ENCODE measurements at places on chromosomes 7 and 10.

GRCh38 chr10:62047960-62048383 is 146.5 kb downstream of the ARID5B start:
- peak; percentile 67 for DNase-seq

- DNase-seq: no peak
Measured at GRCh38 chr7:2803342-2803692, 40.8 kb downstream of the GNA12 start.

DNA sequence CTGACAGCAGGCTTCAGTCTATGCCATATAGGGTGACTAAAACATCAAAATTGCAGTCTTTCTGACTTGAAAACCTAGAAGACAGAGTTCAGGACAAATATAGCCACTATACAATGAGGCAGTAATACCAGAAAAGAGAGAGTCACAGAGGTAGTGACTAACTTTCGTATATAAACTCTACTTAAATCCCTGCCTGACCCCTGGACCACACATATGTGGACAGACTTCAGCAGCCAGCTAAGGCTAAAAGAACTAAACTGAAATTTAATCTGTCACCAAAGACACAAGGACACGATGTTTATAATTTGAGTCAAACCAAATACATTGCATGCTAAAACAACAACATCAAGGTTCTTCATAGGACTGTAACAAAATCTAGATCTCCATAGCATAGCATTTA is 64.6 kb upstream of the MACROH2A2 start:
- no peak for DNase-seq

DNA sequence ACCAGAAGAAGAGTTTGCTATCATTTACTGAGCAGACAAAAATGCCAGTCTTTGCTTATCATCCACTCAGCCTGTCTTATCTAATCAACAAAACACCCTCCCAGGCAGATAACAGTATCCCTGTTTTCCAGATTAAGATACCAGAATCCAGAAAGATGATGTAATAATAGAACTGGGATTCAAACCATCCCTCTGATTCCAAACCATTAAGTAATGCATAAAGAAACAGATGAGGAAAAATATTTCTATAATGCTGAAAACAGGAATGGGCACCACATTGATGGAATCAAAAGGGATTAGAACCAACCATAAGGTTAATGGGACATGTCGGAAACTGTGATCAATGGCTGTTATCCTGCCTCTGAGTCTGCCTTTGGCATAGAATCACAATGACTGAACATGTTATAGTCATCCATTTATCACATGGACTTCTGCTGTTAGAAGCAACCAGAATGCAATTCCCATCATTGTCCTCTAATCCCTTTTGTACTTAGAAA is 92.1 kb upstream of the RSU1 start:
- DNase-seq: no peak

GRCh38 chr10:93509816-93510215 is 13.4 kb downstream of the CEP55 start:
- no peak for DNase-seq

DNA sequence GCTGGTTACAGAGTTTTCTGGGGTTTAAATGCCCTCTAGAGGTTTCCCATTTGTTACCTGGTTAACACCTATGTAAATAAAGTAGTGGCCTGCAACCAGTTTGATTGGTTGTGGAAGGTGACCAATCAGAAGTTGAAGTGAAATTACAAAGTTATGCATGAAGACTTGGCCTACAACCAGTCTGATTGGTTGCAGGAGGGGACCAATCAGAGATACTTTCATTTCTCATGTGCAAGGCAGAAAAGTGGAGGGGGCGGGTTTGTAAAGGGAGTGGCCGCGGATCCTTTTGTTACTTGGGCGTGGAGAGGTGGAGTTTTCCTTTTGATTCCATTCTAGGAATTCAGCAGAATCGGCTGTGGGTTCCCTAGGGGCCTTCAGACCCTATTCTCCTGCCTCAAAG is 80.8 kb downstream of the SEC23IP start:
- peak; percentile 58 for DNase-seq

- DNase-seq: no peak
Measured at GRCh38 chr7:29335188-29336083, 140.9 kb downstream of the CHN2 start.

- DNase-seq: peak; percentile 20
Measured at GRCh38 chr7:43113622-43114457, 1.4 kb downstream of the HECW1 start.

DNA sequence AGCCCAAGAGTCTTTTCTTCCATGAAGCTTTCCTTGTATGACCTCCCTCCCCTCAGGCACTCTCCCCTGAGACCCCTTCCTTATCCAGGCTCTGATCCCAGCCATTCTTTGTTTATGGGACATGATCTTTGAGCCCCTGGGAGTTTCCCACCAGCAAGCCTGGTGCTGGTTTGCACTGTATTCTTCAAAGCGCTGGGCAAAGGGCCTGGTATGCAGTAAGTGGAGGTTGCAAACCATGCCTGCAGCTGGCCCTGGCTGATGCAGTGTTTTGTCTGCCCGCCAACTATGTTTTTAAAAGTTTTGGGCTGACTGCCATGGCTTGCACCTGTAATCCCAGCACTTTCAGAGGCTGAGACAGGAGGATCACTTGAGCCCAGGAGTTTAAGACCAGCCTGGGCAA is 6.8 kb upstream of the NODAL start:
- DNase-seq: no peak

GRCh38 chr7:16067711-16068110 is 353.6 kb downstream of the CRPPA start:
- DNase-seq: peak; percentile 21

- DNase-seq: peak; percentile 44
Measured at GRCh38 chr10:24762966-24763623, 39.4 kb upstream of the ARHGAP21 start.

DNA sequence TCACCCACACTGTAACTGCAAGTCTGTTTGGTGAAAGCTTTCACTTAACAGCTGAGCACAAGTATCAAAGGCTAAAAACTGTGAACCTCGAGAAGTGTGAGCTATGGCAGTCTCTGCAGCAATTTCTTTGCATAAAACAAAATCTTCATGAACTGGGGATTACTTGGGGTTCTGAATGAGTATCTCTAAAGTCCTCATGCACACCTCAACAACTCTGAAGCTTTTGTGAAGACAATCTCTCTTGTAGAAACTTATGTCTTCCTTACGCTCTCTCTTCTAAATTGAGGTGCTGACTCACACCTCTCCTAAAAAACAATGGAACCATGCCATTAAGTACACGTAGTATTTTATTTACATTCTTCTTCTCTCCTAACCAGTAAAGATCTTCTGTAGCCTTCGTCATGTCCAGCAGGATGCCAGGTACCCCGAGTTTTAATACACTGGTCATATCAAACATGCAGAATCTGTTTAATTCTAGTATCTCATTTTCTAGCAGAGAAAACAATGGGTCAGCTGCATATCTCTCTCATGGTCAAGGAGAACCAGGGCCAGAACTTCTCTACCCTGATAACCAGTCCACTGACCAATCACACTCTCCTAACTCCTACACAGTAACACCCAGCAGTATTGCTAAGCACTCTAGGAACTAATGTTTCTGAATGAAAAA is 76.9 kb downstream of the UBE2H start:
- peak; percentile 79 for DNase-seq

- DNase-seq: no peak
Measured at GRCh38 chr10:689121-689451, 382 bp downstream of the DIP2C start.

DNA sequence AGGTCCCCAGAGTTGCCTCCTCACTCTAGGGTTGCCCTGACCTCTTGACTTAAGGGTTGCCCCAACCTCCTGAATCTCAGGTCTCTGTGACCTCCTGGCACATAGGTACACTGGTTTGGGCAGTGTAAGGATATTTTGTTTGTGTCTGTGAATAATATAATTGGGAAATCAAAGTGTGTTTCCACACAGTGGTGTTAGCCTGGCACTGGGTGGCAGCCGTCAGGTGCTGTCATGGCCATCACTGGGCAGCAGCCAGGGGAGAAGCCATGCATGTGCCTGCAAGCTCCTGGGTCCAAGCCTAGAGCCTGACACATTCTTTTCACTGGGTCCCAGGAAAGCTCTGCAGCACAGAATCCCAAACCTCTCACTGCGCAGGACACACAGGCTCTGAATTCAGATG is 3.6 kb upstream of the CCDC201 start:
- DNase-seq: no peak

DNA sequence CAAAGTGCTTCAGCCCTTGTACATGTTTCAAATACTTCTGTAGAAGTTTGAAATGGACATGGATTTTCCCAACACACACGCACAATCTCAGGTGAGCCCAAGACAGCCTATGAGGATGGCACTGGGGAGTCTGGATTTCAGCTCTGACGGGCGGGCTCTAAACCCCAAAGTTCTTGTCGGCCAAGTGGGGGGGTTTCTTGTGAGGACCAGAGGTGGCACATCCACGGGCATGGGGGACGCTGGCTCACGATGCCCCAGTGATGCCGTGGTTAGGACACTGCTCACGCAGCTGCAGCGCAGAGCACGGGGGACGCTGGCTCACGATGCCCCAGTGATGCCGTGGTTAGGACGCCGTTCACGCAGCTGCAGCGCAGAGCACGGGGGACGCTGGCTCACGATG is 280.1 kb downstream of the DNAJB6 start:
- DNase-seq: no peak

GRCh38 chr10:127044186-127044585 is 139.0 kb downstream of the DOCK1 start:
- no peak for DNase-seq

DNA sequence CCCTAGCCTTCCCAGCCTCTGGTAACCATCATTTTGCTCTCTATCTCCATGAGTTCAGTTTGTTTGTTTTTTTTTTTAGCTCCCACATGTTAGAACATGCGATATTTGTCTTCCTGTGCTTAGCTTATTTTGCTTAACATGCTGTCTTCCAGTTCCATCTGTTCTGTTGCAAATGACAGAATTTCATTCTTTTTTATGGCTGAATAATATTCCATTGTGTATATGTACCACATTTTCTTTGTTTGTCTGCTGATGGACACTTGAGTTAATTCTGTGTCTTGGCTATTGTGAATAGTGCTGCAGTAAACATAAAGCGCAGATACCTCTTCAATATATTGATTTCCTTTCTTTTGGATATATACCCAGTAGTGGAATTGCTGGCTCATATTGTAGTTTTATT is 21.0 kb downstream of the DLD start:
- no peak for DNase-seq

- no peak for DNase-seq
Measured at GRCh38 chr7:8189625-8190024, 72.3 kb downstream of the ICA1 start.

DNA sequence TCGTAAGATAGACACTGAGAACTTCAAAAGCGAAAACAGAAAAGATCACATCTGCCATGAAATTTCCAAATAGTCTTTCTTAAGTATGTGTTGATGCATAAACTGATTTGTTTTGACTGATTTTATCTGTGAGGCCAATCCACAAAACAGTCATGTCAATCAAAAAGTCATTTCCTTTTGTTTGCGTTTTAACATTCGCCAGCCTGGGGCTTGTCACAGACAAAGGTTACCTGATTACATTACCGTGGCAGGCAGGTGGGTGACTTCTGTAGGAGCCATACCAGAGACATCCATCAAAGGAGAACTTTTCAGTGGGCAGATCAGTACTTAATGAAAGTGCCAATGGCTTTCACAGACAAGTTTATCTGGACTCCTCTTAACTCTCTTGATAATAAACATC is 45.5 kb upstream of the BET1 start:
- no peak for DNase-seq

DNA sequence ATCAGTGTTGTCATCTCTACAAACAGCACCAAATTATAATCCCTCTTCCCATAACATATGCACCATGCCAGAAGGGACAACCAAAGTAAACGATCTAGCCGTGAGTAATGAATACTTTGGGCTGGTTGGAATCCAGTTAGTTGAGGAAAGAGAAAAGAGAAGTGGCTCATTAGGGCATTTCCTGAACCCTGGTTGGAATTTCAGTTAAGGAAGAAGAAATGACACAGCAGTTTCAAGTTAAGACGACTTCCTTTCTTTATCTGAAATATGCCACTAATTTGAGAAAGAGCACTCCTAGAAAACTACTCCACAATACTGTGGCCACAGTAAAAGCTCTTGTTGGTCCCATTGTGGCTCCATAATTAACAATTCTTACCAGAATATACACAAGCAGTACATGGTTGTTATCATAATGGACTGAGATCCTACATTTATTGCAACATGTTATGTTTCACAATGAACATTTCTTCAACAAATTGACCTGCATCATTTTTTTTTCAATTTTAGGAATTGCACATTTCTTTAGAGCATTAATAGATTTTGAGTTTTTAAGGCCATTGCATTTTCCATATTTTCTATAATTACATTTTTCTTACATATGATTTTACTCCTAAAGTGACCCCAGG is at the start of gene TFEC:
Gene TFEC (minus strand): TSS at position 113 of the 626 bp plus-strand sequence. CDS start 46,322 bp downstream, outside the sequence.
- peak; percentile 67 for DNase-seq

DNA sequence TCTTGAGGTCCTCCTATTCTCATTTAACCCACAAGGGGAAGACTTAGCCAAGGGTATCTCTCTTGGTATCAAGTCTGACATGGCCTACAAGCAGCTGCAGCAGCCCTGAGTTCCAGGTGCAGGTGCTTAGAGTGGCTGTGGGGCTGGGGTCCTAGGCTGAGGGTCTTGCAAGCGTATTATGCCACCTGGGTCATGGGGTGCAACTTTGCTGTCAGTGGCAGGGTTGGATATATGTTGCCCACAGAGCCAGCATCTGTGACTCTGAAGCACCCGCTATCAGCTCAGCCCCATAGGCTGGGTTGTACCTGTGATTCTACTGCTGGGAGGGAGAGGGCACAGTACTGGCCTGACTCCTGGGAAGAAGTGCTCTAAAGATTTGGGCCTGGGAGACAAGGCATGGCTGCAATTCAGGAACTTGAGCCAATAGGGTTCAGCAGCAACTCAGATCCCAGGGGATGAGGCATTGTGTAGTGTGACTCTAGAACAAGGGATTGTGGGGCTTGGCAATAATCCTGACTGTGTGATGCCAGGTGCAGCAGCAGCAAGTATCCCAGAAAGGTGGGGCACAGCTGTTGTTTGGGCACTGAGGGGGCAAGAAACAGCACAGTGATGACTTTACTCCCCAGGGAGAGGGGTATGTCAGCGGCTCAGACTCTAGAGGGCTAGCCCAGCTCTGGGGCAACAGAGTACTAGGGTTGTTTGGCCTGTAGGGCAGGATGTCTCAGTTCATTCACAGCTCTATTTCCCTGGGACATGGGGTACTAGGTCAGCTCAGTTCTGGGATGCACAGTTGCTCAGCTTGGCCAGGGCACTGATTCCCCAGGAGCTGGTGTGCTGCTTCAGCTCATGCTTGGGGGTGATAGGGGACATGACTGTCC is 41.4 kb downstream of the NEURL1 start:
- DNase-seq: no peak

DNA sequence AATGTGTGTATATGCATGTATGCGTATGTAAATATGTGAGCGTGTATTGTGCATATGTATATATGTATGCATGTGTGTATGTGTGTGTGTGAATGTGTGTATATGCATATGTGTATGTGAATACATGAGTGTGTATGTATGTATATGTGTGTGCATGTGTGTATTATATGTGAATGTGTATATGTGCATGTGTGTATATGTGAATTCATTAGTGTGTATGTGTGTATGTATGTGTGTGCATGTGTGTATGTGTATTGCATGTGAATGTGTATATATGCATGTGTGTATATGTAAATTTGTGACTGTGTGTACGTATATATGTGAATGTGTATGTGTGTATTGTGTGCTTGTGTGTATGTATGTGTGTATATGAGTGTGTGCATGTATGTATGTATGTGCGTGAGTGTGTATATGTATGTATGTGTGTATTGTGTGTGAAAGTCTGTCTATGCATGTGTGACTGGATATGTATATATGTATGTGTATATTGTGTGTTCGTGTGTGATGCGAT is 455.9 kb downstream of the TYW1 start:
- DNase-seq: no peak

GRCh38 chr10:103696094-103696410 is 159.3 kb downstream of the SH3PXD2A start:
- DNase-seq: no peak
